ENCODE measurements at places on chromosomes 2 and 18.
A peak's percentile ranks its signal among the peaks of the same experiment; 100 is the strongest.

- H3K36me3 ChIP-seq: no peaks in the 10 kb centered on the region
- DNase-seq: no peak
- H3K4me3 ChIP-seq: no peak overlapping the region
- no peaks in the 10 kb centered on the region for H3K27me3 ChIP-seq
These were observed 535.7 kb downstream of the DCC start for GRCh38 chr18:52875725-52876124.

DNA sequence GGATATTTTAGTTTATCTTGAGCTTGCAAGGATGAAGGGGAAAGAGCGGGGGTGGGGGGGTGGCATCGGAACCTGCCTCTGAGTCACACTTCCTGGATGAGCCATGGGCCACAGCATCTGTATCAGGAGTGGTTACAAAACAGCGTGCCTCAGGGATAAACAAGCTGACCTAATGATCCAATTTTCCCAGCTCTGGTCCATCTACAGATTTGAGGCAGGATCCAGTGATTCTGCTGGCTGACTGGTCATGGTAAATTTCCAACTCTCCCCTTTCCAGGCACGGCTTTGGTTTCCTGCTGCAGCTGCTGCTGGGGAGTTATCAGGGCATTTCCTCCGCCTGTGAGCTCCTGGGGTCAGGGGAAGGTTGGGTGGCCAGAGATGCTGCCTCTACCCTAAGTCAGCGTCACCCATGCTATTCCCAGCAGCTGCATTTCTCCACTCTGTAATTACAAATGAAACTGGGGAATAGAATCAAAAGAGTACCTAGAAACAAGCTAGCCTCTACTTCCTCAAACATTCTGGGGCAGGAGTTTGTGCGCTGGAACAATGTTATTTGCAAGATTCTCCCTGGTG, 4.7 kb upstream of the HPCAL1 start:
- DNase-seq: no peak
- peaks cover 28% of the 10 kb centered on the region for H3K4me1 ChIP-seq
- H3K36me3 ChIP-seq: no peaks in the 10 kb centered on the region
- no peak overlapping the region for H3K4me3 ChIP-seq
- peak overlapping the region; percentile 62 for H3K27ac ChIP-seq

- H3K4me3 ChIP-seq: no peak overlapping the region
- no peaks in the 10 kb centered on the region for H3K36me3 ChIP-seq
- H3K27me3 ChIP-seq: no peaks in the 10 kb centered on the region
- H3K27ac ChIP-seq: no peak overlapping the region
- no peaks in the 10 kb centered on the region for H3K4me1 ChIP-seq
- DNase-seq: no peak
These were observed 14.4 kb upstream of the SP140L start for GRCh38 chr2:230312638-230313037.

GRCh38 chr2:161178756-161179155, 18.5 kb downstream of the TANK start:
- peaks cover 11% of the 10 kb centered on the region for H3K36me3 ChIP-seq
- no peaks in the 10 kb centered on the region for H3K27me3 ChIP-seq
- no peaks in the 10 kb centered on the region for H3K4me1 ChIP-seq
- H3K4me3 ChIP-seq: no peak overlapping the region

DNA sequence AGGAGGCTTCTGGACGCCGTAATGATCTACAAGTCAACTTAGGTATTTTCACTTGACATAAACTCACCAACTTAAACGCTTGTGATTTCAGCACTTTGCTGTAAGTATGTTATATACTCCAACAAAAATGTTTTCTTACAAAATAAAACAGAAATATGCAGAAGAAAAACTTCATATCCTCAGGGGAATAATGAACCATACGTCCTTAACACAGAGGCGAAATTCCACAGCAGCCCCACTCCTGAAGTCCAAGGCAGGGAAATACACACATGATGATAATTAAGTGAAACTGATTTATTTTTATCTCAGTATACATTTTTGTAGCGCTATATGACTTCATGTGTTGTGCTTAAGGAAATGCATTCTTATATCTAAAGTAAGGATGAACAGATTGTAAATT, 335.4 kb upstream of the VWC2L start:
- no peak for DNase-seq
- no peaks in the 10 kb centered on the region for H3K27me3 ChIP-seq
- H3K36me3 ChIP-seq: no peaks in the 10 kb centered on the region
- no peaks in the 10 kb centered on the region for H3K4me1 ChIP-seq
- no peak overlapping the region for H3K27ac ChIP-seq

GRCh38 chr18:22523481-22523880, 105.8 kb upstream of the CTAGE1 start:
- H3K27me3 ChIP-seq: no peaks in the 10 kb centered on the region
- no peaks in the 10 kb centered on the region for H3K4me1 ChIP-seq
- H3K4me3 ChIP-seq: no peak overlapping the region
- H3K36me3 ChIP-seq: no peaks in the 10 kb centered on the region
- DNase-seq: no peak
- no peak overlapping the region for H3K27ac ChIP-seq

DNA sequence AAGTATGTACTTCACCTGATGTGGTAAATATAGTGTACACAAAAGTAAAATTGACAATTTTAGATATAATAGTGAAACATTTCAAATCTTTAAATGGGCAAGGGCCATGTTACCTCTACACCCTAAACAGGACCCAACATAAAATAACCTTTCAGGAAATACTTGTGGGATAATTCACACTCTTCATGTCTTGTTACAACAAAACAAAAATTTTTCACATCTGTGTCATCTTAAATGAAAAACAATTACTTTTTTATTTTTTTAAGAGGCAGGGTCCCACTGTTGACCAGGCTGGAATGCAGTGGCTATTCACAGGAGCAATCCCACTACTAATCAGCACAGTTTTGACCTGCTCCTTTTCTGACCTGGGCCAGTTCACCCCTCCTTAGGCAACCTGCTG, 42.1 kb downstream of the SRBD1 start:
- no peaks in the 10 kb centered on the region for H3K4me1 ChIP-seq
- DNase-seq: no peak
- H3K27me3 ChIP-seq: no peaks in the 10 kb centered on the region
- no peak overlapping the region for H3K27ac ChIP-seq
- H3K36me3 ChIP-seq: peaks cover 4% of the 10 kb centered on the region

DNA sequence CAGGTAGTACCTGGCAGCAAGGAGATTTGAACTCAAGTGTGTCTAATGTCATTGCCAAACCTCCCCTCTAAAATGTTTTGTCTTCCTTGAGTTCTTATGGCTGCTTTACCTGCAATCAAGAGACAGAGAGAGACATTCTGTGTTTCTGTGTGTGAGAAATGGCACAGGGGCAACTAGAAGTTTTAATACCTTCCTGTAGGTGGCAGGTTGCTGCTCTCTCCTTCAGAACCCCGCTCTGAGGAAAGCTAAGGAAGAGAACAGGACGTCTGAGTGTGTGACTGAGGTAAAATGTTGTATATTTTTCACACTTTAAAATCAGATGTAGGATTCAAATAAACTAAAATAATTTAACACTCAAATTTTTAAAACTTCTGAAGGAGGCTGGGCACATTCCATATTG, 19.2 kb downstream of the DTNA start:
- H3K36me3 ChIP-seq: no peaks in the 10 kb centered on the region
- no peak for DNase-seq
- H3K4me1 ChIP-seq: no peaks in the 10 kb centered on the region
- H3K27ac ChIP-seq: no peak overlapping the region
- H3K4me3 ChIP-seq: no peak overlapping the region

DNA sequence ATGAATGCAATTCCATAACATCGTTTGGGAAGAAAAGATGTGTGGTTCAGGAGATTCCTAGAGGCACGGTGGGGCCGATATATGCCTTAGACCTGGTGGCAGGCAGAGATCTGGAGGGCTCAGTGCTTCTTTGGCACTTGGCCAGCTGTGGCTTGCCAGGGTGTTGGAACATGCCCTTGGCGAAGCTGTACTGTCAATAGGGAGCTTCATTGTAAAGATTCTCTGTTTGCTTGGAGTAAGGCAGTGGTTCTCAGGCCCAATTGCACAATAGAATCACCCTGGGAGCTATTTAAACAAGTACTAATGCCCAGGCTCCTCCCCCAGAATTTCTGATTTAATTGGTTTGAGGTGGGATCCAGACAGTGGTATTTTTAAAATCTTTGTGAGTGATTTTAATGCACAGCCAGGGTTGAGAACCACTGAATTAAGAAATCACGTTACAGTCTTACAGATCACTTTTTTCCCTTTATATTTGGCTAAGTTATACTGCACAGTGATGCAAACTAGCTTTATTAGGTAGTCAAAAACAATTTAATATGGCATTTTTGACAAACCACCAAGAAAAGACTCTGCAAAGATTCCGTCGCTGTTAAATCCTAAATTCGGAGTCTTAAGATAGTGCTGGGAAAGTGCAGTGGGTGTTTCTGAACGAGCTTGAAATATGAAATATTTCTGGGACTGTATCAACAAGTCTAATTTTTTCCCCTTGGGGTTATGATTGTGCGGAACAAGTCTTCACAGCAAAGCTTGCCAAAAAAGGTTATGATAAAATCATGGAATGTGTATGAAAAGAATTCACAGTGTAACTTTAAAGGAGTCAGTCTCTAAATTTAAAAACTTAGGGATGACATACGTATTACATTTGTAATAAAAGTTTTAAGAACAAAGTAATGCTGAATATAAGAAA, 78.0 kb downstream of the CRIM1 start:
- H3K4me1 ChIP-seq: peaks cover 82% of the 10 kb centered on the region
- H3K27me3 ChIP-seq: no peaks in the 10 kb centered on the region
- peaks cover 11% of the 10 kb centered on the region for H3K36me3 ChIP-seq
- no peak for DNase-seq
- no peak overlapping the region for H3K4me3 ChIP-seq

DNA sequence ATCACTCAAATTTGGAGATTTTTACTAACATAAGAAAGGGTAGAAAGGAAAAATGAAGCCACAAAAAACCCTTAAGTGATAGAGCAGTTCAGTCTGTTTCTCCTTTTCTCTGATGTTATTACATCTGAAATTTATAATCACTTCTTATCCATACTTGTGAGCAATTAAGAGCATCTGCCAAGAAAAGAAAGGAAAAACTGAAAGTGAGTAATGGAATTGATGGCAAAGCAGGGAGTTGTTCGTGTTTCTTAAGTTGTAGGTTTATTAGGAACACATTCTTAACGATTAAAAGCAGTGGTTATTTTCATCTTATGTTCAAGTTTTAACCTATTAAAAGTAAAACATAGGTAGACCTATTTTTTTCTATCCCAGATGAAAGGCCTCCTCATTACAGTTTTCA, 277.7 kb downstream of the RND3 start:
- no peaks in the 10 kb centered on the region for H3K4me1 ChIP-seq
- H3K36me3 ChIP-seq: no peaks in the 10 kb centered on the region
- no peak for DNase-seq
- no peaks in the 10 kb centered on the region for H3K27me3 ChIP-seq

- no peak for DNase-seq
- no peaks in the 10 kb centered on the region for H3K36me3 ChIP-seq
- peaks cover 10% of the 10 kb centered on the region for H3K27me3 ChIP-seq
- no peak overlapping the region for H3K27ac ChIP-seq
These were observed 94.8 kb upstream of the CXCR4 start for GRCh38 chr2:136212426-136213378.

- no peak overlapping the region for H3K27ac ChIP-seq
- H3K27me3 ChIP-seq: peaks cover 5% of the 10 kb centered on the region
- no peaks in the 10 kb centered on the region for H3K36me3 ChIP-seq
- no peak for DNase-seq
- H3K4me3 ChIP-seq: no peak overlapping the region
These were observed 182.2 kb downstream of the TMEM247 start for GRCh38 chr2:46661526-46661925.

- no peak overlapping the region for H3K27ac ChIP-seq
- H3K36me3 ChIP-seq: no peaks in the 10 kb centered on the region
- peaks cover 6% of the 10 kb centered on the region for H3K27me3 ChIP-seq
- DNase-seq: no peak
- no peaks in the 10 kb centered on the region for H3K4me1 ChIP-seq
- no peak overlapping the region for H3K4me3 ChIP-seq
These were observed 190.0 kb downstream of the NAPG start for GRCh38 chr18:10715791-10716190.

DNA sequence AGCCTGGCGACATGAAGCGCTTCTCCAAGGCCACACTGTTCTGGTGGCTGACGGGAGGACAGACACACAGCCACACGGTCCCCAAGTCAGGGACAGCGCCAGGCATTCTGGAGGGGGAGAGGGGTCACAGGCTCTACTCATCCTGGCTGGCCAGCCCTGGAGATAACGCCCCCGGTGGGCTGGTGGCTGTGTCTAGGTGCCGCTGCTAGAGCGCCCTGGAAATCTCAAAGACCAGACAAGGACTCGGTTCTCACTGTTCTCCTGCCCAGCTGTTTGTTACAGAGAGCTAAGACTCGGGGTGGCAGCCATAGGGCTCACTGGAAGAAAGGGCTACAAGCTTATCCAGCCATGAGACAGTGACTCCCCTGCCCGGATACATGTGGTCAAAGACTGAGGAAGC, 72.0 kb downstream of the KCNF1 start:
- DNase-seq: no peak
- no peak overlapping the region for H3K4me3 ChIP-seq
- H3K27ac ChIP-seq: no peak overlapping the region
- H3K36me3 ChIP-seq: no peaks in the 10 kb centered on the region

GRCh38 chr2:51723691-51724090, 691.8 kb upstream of the NRXN1 start:
- no peak for DNase-seq
- no peaks in the 10 kb centered on the region for H3K36me3 ChIP-seq
- no peak overlapping the region for H3K4me3 ChIP-seq
- H3K27me3 ChIP-seq: no peaks in the 10 kb centered on the region
- H3K4me1 ChIP-seq: no peaks in the 10 kb centered on the region

DNA sequence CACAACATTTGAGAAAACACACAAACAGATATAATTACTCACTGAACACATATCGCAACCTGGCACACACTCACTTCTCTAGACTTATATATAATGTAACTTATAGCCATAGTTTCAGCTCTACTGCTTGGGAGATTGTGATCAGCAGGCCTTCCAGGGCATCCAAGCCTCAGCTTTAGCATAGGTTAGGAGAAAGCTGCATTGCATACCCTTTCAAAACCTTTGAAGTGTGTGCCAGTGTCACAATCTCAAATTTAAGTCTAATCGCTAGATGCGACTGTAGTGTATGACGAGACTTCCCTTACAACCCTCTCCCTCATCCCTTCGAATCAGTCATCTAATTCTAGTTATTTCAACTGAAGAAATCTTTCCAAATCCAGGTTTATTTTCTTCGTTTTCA, 30.9 kb downstream of the SLC66A3 start:
- H3K36me3 ChIP-seq: peaks cover 21% of the 10 kb centered on the region
- DNase-seq: no peak
- H3K27ac ChIP-seq: no peak overlapping the region
- H3K27me3 ChIP-seq: no peaks in the 10 kb centered on the region
- no peaks in the 10 kb centered on the region for H3K4me1 ChIP-seq
- H3K4me3 ChIP-seq: no peak overlapping the region

Measured in Panc1 (cell line).